AG04449 (cell line): ENCODE measurements at places on chromosomes 11 and 22.

- no peak for DNase-seq
Observed at GRCh38 chr11:19713196-19714021, 772 bp downstream of the NAV2 start.

DNA sequence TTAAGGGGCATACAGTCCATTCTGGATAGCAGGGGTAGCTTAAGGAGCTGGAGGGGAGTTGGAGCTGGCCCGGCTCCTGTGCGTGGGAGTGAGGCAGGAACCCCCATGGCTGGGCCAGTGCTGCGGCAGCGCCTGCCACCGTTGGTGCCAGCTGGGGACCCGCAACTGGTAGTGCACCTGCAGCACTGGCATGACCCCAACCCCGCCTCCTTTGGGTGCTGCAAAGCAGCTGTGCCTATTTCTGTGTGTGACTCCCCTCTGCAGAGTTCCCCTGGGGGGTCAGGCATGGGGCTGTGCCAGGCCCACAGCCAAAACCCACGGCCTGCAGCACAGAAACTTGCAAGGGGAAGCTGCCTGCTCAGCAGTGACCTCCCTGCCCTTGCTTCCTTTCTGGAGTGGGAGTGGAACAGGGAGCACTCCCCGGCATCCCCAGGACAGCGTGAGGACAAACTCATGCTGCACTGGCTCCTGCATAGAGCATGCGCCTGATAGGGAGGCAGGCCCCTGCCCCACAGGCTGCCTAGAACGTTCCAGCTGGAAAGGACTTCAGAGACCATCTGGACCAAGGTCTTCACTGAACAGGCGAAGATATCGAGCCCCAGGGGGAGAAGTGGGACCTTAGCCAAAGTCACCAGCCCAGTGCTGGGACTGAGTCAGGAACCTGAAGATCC lies 26.2 kb upstream of the RAB1B start:
- no peak for DNase-seq

- no peak for DNase-seq
Observed at GRCh38 chr11:76728778-76729177, 54.4 kb upstream of the TSKU start.

DNA sequence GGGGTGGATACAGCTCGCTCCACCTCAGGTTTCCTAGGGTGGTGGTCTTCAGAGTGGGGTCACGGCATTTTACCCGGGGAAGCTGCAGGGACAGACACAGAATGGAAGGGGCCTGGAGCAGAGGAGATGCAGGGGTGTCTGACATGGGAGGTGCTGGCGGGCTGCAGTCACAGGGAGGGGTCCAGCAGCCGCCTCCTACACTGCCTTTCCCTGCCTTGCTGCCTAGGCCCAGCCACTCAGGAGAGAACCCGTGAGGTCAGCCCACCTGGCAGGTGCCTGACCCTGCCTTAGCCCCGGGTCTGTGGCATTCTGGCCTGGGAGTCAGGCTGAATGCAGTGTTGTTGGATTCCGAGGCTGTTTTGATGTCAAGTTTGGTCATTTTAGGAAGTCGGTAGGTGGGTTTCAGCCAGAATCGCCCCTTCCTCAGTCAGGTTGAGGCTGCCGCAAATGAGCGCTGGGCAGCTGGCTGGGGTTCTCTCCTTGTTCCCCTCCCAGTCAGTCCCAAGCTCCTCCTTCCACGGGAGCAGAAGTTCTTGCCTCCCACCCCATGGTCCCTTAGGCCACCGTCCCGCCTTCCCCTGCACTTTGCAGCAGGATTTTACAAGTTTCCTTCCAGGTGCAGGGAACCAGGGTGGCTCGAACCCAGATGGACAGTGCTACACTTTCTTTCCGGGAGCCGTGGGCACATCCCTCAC lies 294.5 kb downstream of the TBC1D22A start:
- DNase-seq: no peak

DNA sequence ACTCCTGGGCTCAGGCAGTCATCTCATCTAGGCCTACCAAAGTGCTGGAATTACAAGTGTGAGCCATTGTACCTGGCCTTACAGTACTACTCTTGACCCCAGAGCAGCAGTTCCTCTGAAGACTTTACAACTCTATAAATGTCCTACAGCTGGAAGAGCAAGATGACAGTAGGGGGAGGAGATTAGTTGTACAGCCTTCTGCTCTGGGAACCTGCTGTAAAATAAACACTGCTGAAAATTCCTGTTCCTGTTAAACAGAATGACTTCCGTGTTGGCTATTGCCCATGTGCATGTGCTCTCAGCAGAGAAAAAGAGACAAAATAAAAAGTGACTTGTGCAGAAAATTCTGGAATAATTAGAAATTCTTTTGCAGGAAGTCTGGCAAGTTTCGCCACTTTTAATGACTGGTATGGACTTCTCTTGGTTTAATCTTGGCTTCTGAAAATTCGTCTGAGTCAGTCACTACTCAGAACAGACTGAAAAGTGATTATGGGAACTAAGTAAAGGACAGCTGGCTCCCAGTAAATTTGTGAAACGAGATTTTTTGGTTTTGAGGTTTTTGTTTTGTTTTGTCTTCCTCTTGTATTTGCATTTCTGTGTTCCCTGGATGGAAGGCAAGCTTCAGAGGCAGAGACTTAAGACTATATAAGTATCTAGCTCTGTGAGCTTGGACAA lies 955.7 kb downstream of the DLG2 start:
- no peak for DNase-seq

GRCh38 chr11:87299041-87299481 lies 261.3 kb downstream of the TMEM135 start:
- no peak for DNase-seq

- no peak for DNase-seq
Observed at GRCh38 chr11:127632546-127632945, 632.0 kb upstream of the KIRREL3 start.

DNA sequence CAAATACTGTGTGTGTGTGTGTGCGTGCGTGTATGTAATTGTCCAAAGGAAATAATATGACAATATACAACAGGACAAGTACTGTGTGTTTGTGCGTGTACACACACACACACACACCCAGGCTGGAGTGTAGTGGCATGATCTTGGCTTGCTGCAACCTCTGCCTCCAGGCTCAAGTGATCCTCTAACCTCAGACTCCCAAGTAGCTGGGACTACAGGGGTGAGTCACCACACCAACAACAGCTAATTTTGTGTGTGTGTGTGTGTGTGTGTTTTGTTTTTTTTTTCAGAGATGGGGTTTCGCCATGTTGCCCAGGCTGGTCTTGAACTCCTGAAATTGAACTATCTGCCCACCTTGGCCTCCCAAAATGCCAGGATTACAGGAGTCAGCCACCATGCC lies 61.5 kb downstream of the NUP98 start:
- DNase-seq: no peak

GRCh38 chr22:46122980-46123693 lies 27.2 kb upstream of the PPARA start:
- no peak for DNase-seq

DNA sequence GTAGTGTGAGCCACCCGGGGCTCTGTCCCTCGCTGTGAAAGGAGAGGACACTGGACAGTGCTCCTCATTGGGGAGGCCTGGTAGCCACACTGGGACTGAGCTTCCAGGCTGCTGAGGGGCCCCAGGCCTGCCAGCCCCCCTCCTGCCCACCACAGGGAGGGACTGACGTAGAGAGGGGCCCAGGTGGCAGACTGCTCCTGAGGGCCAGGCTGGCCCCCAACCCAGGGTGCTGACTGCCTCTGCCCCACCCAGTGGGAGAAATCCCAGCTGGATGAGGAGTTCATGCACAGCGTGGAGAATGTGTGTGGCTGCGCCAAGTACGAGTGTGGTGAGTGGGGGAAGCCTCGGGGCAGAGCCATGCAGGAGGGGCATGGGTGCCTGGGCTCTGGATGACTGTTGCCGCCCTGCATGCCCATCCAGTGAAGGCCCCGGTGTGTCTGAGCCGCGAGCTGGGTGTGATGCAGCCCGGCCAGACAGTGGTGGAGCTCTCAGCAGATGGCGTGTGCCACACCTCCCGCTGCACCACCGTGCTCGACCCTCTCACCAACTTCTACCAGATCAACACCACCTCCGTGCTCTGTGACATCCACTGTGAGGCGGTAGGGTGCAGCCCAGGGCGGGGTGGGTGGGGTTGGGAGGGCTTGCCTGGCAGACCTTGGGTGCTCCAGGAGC lies 78.7 kb upstream of the MYOD1 start:
- no peak for DNase-seq

- DNase-seq: no peak
Observed at GRCh38 chr11:33915526-33915925, 23.6 kb upstream of the LMO2 start.

- DNase-seq: peak; percentile 58
Observed at GRCh38 chr11:88402192-88402715, 64.7 kb upstream of the CTSC start.

- DNase-seq: no peak
Observed at GRCh38 chr11:72070491-72070890, 9.9 kb downstream of the NUMA1 start.

DNA sequence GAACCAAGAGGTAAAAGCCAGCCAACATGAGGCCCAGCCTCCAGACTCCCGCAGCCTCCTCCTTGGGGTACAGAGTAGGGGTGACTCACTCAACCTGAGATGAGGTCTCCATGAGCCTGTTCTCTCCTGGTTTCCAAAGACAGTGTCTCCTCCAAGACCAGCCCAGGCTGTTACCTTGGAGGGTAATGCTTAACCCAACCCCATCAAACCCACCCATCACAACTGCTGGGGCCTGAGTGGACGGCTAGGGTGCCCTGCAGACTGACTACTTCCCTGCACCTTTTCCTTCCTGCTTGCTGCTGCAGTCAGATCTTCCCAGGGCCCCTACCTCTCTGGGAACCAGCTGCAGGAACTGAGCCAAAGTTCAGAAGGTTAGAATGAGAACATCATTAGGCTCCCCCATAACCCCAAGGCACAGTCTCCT lies 5.1 kb upstream of the NOL12 start:
- no peak for DNase-seq

DNA sequence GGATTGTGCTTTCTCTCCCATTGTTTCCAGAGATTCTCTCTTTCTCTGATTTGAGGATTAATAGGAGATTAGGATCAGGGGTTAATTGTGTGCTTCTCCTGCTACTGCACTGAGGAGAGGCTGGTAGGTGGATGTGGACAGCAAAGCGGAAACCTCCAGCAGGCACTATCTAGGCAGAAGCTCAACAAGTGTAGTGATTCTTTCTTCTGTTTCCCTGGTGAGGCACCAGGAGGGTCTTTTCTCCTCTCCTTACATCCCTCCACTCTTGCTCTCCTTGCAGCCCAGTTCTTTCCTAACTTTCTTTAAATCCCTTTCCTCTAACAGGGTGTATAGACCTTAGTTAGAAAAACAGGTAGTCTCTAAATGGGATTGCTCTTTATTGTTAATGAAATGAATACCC lies 1.9 kb upstream of the ZBTB16 start:
- no peak for DNase-seq

- DNase-seq: no peak
Observed at GRCh38 chr11:2698386-2699184, 1.2 kb downstream of the KCNQ1OT1 start.

GRCh38 chr11:69122326-69122629 lies 33.5 kb upstream of the SMIM38 start:
- DNase-seq: no peak

- DNase-seq: no peak
Observed at GRCh38 chr11:47551086-47551485, 1.8 kb downstream of the CELF1 start.

DNA sequence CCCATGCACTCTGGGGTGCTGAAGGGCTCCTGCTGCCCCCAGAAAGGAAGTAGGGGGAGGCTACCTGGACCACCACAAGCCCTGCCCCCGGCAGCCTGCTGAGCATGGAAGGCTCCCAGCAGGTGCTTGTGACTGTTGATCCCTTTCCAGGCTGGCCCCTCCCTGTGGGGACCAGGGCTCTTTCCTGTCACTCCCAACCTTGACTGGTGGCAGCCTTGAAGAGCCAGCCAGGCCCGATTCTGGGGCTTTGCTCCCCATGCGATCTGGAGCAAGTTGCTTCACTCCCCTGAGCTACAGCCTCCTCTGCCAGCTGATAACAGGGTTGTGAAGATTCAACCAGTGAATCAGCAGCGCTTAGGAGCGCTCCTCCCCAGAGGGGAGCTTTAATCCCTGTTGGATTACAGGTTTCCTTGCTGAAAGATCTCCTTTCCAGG lies 4.6 kb upstream of the CST6 start:
- no peak for DNase-seq

GRCh38 chr11:36452236-36452940 lies 57.7 kb downstream of the TRAF6 start:
- no peak for DNase-seq

GRCh38 chr11:32204751-32205150 lies 113.9 kb downstream of the RCN1 start:
- DNase-seq: no peak

DNA sequence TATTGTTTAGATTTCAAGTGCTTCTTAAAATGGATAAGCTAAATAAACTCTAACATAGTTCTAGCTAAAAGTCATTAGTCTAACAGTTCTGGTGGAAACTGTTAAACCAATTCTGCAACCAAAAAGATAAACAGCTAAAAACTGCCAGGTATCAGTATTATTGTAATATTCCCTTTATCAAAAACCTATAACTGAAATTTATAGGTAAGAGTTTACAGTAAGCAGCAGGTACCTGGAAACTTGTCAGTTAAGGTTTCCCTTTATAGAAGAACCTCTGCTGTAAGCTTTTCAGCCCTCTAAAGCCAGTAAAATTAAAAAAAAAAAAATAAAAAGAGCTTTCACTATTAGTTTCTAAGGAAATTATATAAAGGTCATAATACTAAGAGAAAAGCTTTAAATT lies 61.0 kb downstream of the LIF start:
- DNase-seq: no peak

DNA sequence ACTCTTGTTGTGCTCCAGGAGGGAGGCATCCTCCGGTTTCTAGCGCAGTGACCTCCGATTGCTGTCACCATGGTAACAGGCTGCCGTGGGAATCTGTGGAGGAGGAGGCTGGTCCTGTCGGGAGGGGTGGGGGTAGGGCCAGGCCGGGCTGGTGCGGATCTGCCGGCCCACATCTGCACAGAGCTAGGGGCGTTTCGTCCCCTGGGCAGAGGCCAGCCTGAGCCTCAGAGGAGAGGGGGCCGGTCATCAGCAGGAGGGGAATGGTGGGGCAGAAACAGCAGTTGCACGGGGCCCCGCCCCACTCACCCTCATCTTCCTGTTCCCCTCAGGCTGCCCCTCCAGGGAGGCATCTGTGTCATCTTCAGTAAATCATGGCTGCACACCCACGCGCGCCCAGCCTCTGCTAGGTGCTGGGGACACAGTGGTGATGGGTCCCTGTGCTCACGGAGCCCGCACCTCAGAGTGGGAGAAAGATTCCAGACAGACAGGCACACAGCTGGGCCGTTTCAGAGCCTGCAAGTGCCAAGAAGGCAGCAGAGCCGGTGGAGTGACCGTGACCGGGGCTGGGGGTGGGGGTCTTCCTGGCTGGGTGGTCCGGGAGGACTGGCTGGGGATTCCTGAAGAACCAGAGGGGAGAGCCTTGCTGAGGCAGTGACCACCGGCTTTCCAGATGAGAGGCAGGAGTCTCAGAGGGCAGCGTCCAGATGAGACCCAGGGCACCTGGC lies 120.5 kb downstream of the CACNA1I start:
- DNase-seq: no peak
